ENCODE measurements at places on chromosomes 1 and 21.

GRCh38 chr1:199273837-199274379 lies 635.1 kb downstream of the PTPRC start:
- no peak for DNase-seq

- DNase-seq: no peak
Observed at GRCh38 chr1:167412920-167413319, 105.4 kb downstream of the CD247 start.

DNA sequence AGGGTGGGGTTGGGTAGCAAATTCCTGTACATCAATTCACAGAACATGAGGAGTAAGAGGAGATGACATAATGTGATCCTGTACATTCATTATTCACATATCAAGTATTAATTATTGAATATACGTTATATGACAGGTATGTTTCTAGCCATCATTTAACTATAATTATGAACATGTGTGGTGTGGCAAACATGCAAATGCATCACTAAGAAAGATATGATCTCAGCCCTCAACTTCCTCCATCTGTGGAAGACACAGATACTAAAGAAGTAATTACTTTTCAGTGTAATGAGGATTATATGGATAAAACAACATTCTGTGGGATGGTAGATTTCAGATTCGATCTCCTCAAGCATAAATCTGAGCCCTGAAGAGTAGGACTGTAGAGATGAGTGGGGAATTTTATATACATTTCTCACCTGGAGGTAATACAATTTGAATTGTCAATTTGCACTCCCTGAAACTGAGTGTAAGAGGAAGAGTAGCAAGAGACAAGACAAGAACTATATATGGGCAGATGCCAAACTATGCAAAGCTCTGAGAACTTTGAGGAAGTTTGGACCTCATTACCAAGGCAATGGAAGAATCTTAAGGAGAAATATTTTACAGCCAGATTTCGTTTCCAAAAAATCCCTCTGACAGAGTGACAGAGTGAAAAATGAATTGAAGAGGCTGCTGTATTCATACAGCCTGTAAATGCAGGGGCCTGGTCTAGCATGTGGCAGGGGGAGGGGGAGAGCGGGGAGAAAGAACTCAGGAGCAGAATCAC lies 275.5 kb downstream of the TPR start:
- no peak for DNase-seq

- peak; percentile 20 for DNase-seq
Observed at GRCh38 chr1:52552236-52552504, 722 bp downstream of the TUT4 start.

DNA sequence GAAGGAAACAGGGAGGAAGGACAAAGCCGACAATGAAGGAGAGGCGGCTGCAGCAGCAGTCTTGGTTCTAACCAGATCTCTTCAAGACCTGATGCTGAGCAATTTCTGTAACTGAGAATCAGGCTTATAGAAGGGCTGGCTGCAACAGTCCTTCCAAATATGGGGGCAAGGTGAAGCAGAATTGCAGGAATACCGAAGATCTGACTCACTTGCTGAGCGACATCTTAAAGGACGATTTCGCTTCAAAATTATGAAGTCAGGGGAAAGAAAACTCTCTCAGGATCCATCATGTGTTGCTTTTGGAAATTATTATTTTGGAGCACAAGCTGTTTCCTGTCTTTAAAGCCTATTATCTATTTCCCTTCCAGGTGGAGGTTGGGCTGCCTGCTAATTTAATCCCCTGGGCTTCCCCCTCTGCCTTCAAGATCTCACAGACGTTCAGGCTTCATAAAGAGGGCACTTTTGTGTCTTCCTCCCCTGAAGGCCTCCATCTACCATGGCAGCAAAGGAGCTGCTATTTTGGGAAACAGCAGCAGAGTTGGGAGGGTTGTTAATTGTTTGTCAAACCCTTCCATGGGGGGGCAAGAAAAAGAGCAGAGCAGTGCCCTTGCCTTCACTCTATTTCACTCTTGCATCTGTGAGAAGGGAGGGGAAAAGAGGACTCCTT lies 10.8 kb upstream of the IER5 start:
- DNase-seq: no peak
